ENCODE measurements at places on chromosomes 2 and 18.

GRCh38 chr18:56221195-56222065, 417.0 kb downstream of the TXNL1 start:
- no peak for DNase-seq

- no peak for DNase-seq
Measured at GRCh38 chr2:127841466-127842178, 16.3 kb downstream of the POLR2D start.

GRCh38 chr2:16429431-16430145, 236.0 kb downstream of the CYRIA start:
- no peak for DNase-seq

GRCh38 chr18:62807396-62807795, 92.1 kb downstream of the PHLPP1 start:
- no peak for DNase-seq

GRCh38 chr2:229980431-229981184, 58.3 kb downstream of the FBXO36 start:
- DNase-seq: no peak

DNA sequence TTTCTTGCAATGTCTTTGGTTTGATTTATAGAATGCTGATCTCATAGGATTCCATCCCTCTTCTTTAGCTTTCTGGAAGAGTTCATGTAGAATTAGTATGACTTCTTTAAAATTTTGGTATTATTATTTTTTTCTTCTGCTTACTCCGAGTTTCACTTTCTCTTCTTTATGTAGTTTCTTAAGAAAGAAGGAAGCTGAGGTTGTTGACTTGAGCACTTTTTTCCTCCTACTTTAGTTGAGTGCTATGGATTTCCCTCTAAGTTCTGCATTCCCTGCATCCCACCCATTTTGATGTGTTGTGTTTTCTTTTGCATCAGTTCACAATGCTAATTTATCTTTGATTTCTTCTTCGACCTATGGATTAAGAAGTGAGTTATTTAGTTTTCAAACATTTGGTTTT, 78.9 kb upstream of the SPRED2 start:
- no peak for DNase-seq

DNA sequence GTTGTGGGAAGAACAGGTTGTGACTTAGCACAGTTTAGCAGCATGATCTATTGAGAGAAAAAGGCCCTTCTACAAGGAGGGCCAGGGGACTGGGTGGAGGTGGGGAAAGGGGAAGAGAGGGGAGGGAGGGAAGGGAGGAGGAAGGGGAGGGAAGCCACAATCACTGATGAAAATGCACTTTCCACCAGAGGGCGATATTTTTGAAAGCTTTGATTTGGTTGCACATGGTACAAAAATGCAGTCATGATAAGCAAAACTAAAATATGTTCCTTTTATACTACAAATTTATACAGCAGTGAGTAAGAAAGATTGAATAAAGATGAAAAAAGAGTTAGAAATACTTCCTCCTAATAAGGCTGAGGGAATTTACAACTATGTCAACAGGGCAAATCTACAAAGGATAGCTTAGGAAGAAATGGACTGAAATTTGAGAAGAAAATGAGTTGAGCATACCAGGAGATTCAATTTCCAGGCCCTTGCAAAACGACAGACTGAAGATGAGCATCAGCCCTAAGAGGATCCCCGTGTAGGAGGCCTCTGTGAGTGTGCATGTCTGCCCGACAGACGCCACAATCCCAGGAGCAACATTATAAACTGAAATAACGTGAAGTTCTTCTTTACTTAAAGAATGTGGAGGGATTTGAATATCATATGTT, 17.2 kb downstream of the SH3YL1 start:
- DNase-seq: peak; percentile 44

DNA sequence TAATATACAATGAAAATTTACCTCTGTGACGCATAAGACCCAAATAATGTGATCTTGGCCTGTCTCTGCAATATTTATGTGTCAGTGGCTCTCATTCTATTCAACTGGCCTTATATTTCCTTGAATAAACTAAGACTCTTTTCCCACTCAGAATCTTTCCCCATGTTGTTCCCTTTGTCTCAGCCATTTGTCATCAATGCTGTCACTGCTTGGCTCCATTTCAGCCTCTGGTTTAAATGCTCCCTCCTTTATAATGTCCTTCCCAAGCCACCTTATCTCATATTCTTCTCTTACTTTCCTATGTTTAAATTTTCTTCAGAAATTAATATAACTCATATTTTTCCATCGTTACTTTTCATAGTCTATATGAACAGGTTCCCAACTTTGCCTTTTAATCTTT, 158.3 kb upstream of the DTNA start:
- DNase-seq: no peak

DNA sequence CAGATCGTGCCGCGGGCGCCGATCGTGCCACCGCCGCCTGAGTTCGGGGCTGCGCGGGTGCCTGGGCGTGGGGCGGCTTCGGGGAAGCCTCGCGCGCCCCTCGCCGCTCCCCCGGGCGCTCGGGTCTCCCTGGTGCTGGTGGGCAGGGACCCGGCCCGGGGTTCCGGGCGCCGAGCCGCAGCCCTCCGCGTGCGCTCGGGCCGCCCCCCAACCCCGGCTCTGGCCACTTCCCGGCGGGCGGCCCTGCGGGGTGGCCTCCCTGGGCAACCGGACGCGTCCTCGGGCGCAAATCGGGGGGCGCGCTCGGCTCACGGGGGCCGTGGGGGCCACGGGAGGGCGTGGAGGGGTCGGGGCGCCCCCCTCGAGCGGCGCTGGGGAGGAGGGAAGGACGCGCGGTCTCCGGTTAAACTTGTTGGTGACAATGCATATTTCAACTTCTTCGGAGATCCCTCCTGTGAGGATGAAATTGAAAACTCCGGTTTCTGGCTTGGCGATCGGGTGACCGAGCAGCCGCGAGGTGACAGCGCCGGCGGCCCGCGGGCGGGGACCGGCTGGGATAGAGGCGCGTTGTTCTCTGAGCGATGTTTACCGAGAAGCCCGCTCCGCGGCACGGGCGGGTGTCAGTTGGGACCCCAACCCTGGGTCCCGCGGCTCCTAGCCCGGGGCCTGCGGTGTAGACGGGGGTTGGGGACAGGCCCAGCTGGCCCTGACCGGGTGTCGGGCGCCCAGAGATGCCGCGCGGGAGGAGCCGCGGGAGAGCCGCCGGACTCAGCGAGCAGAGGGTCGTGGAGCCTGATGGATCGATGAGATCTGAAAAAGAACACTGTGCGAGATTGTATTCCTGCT, 676 bp downstream of the SH3BP4 start:
- no peak for DNase-seq

GRCh38 chr2:199744724-199745123, 106.3 kb downstream of the FTCDNL1 start:
- DNase-seq: no peak

DNA sequence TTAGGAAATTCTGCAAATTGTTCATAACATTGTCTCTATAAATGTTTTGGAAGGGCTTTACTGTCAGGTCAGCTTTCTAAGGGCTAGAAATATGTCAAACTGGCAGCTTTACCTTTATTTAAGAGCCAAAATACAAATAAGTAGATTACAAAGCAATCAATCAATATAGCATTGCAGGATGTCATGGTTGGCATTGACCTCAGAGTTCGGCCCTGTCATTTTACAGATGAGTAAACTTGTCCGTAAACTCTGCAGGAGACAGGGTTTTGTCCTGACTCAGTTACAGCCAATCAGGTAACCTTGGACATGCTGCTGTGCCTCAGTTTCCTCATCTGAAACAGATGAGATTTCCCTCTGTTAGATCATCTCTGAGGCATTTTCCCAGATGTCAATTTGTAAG, 25.9 kb upstream of the ZEB2 start:
- no peak for DNase-seq

GRCh38 chr2:54482715-54483114, 26.6 kb downstream of the SPTBN1 start:
- DNase-seq: no peak

- DNase-seq: no peak
Measured at GRCh38 chr2:215841175-215841816, 172.1 kb downstream of the MREG start.
